Activated T-helper 9 cell treated with anti-CD3 and anti-CD28 coated beads, Interleukin-2, amount 50 U/mL, for 16 hours (primary cell): ENCODE measurements at places on chromosomes 16 and 17.

DNA sequence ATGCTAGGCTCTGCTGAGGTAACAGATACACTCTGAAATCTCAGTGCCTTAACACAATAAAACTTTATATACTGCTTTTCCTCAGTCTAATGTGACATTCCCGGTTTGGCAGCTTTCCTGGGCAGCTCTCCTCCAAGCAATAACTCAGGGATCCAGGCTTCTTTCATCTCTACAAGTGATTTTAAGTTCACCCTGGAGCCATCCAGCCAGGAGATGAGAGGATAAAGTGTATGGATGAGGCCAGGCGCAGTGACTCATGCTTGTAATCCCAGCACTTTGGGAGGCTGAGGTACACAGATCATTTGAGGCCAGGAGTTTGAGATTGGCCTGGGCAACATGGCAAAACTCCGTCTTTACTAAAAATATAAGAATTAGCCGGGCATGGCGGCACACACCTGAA is 147.2 kb downstream of the UTP18 start:
- no peak for DNase-seq

DNA sequence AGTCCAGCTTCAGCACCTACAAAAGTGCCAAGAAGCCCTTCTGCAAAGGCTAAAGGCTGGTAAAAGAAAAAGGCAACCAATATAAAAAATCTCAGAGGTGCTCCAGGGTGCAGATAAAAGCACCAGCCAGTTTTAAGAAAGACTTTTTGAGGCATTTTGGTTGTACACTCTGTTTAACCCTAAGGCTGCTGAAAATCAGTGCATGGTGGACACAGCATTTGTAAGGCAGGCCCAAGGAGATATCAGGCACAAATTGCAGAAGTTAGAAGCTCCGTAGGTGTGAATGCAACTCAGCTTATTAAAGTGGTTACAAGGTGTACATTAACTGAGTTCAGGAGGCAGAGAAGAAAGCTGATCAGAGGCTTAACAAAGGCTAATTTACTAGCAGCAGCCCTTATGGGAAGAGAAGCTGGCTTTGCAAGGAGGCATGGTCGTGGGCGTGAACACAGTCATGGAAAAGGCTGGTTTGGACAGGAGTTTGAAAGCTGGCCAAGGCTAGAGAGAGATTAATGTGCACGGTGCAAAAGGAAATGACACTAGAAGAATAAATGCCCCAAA is 21.1 kb downstream of the ACSM1 start:
- no peak for DNase-seq

GRCh38 chr16:30875871-30876801 is 17.7 kb downstream of the BCL7C start:
- no peak for DNase-seq

- DNase-seq: no peak
Measured at GRCh38 chr16:21327046-21327445, 49.0 kb upstream of the CRYM start.

DNA sequence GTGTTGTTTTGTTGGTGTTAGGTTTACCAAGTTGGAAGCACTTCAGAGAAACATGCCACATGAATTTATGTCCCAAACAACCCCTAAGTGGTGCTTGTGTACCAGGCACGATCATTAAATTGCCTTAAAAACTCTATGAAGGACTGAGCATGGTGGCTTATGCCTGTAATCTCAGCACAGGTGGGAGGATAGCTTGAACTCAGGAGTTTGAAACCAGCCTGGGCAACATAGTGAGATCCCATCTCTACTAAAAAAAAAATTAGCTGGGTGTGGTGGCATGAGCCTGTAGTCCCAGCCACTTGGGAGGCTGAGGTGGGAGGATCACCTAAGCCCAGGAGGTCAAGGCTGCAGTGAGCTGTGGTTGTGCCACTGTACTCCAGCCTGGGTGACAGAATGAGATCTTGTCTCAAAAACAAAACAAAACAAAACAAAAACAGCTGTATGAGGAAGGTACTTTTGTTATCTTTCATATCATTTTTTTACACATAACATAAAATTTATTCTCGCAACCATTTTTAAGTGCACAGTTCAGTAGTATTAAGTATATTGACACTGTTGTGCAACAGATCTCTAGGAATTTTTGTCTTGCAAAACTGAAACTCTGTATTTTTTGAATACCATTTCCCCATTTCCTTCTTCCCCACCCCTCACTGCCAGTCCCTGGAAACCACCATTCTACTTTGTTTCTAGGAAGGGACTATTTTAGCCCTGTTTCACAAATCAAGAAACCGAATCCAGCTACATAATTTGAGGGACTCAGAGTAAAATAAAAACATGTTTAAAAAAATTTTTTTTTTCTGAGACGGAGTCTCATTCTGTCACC is 14.3 kb upstream of the RBBP6 start:
- no peak for DNase-seq

DNA sequence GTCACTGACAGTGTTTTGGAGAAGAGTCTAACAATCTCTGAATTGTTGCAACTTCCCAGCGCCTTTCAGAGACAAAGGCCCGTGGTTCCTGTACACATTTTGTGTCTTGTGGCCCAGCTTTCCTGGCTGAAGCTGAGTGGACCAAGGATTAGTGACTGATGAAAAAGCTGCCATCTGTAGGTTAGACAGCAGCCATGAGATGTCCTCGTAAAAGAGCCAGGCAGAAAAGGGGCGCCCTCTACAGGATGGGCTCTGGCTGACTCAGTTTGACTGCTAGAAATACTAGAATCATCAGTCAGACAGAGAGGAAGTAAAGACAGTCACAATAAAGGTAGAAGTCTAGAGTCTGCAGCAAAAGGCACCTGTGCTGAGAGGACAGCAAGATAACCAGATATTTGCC is 26.5 kb upstream of the NF1 start:
- DNase-seq: peak; percentile 2

DNA sequence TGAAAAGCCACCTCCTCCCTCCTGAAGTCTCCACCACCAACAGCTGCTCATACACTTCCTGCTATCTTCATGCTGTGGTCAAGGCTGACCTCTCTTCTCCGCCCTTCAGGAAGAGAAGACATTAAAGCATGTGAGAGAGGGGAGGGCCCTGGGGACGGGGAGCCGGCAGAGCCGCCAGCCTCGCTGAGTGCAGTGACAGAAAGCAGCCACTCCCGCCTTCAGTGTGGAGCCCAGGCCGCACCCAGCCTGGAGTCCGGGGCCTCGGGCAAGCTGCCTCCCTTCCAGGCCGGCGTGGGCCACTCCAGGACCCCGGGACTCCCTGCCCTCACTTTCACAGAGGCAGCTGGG is 94.7 kb upstream of the TNRC6C start:
- no peak for DNase-seq

GRCh38 chr16:30068750-30069610 is 3.4 kb downstream of the ALDOA start:
- DNase-seq: peak; percentile 35

DNA sequence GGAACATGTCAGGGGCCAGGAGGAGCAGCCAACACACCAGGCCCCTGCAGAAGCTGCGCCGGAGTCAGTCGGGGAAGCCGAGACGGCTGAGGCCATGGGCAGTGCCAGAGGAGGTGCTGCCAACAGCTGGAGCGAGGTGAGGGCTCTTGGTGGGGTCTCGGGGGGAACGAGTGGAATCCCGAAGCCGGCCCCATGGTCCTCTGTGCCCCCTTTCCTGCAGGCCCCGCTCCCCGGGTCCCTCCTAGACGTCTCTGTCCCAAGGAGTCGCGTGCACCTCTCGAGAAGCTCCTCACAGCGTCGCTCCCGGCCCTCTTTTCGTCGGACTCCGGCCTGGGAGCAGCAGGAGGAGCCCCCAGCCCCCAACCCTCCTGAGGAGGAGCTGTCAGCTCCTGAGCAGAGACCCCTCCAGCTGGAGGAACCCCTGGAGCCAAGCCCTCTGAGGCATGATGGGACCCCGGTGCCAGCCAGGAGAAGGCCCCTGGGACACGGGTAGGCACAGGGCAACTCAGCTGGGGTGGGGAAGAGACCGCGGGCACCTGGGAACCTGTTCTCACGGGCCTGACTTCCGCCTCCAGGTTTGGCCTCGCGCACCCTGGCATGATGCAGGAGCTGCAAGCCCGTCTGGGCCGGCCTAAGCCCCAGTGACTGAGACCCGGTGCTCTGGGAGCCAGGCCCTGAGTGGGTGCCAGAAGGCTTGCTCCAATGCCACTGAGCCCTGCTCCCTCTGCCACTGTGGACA is 3.6 kb downstream of the APOBR start:
- DNase-seq: no peak

- no peak for DNase-seq
Measured at GRCh38 chr16:55622272-55622671, 33.5 kb upstream of the SLC6A2 start.

DNA sequence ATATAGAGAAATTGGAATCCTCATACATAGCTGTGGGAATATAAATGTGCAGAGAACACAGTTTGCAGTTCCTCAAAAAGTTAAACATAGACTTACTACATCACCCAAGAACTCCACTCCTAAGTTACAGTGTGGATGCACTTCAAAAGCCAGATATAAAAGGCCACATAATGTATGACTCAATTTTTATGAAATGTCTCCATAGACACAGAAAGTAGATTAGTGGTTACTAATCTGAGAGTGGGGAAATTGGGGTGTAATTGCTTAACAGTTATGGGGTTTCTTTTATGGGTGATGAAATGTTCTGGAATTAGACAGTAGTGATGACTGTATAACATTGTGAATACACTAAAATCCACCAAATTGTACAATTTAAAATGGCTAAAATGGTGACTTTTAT is 60.9 kb downstream of the CACNG1 start:
- DNase-seq: no peak

GRCh38 chr17:8701754-8702153 is 42.9 kb downstream of the CCDC42 start:
- DNase-seq: no peak
